ENCODE measurements at places on chromosomes 4 and X. TPM values are rescaled to one million over a fixed set of nuclear protein-coding genes. Genes with fewer than 3 reads are reported as not detected.
A peak's percentile ranks its signal among the peaks of the same experiment; 100 is the strongest.

Gene TMSB15C
- 1.4 TPM for polyA plus RNA-seq

Gene MAGED4B
- 52.5 TPM for polyA plus RNA-seq

Gene BANK1
- 353 TPM for polyA plus RNA-seq

Gene MXRA5
- not detected for polyA plus RNA-seq

Gene OTC
- not detected for polyA plus RNA-seq

Gene PNMA5
- polyA plus RNA-seq, result 0.35 TPM

Gene PDE6B
- 25.2 TPM for polyA plus RNA-seq

DNA sequence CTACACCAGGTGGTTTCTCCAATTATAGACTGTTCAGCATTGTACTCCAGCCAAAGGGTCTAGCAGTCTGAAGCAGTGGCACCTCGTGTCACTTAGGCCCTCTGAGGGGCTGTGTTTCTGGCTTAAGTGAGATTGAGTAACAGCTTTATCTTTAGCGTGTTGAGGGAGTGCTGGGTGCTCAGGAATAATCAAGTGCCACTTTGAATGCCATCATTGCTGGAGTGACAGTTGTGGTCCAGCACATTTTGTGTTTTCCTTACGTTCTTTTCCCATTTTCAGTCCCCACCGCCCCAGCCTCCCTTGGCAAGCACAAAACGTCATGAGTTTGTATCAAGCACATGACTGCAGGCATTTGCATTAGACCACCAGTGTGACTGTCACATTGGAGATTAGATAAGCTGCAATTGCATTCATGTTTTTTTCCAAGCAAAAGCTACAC is 58.7 kb downstream of the FNIP2 start:
- no peak for DNase-seq

- DNase-seq, result no peak
Observed at GRCh38 chr4:133865612-133866327, 335.8 kb downstream of the PABPC4L start.

GRCh38 chr4:56531149-56531770 is 25.7 kb downstream of the ARL9 start:
- no peak for DNase-seq

DNA sequence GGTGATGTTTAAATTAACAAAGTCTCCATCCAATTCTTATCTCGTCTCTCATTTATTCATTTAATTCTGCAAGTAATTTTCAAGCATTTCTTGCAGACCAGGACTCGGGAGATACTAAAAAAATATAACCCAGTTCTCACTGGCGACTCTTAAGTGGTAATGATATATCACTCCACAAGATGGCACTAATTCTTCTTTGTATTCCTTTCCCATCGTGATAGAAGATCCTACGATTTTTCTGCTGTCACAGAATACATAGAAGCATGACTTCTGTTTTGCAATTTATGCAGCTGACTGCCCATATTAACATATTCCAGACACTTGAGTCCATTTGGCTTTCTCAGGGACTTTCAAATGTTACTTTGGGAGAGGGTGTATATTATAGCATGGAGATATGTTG is 64.0 kb upstream of the FGF13 start:
- DNase-seq, result no peak

GRCh38 chr4:88628746-88629145 is 36.5 kb downstream of the HERC3 start:
- DNase-seq, result no peak

- no peak for DNase-seq
Observed at GRCh38 chr4:33349376-33349775, 2629.2 kb downstream of the PCDH7 start.

GRCh38 chrX:29547877-29548276 is 667.5 kb upstream of the MAGEB2 start:
- no peak for DNase-seq

DNA sequence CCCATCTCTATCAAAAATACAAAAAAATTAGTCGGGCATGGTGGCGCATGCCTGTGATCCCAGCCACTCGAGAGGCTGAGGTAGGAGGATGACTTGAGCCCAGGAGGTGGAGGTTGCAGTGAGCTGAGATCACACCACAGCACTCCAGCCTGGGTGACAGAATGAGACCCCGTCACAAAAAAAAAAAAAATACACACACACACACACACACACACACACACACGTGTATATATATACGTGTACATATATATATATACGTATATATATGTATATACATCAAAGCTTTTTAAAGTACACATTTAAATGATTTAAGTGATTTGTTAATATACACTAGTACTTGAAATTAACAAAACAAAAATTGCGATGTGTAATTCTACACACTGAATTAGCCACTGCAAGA is 6.0 kb downstream of the FBXW7 start:
- no peak for DNase-seq

DNA sequence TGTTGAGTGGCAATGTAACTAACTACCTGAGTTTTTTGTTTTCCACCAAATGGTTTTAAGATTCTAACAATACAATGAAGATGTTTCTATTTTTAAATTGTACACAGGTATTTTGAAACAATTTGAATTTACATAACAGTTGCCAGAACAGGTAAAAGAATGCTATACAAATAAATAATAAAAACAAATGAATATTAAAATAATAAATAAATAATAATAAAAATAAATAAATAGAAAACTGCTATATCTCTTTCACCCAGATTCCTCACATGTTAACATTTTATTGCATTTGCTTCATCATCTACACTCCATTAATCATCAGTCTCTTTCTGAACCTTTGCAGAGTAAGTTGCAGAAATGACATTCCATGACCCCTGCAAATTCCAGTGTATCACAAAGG is 32.3 kb upstream of the DSPP start:
- DNase-seq, result no peak

DNA sequence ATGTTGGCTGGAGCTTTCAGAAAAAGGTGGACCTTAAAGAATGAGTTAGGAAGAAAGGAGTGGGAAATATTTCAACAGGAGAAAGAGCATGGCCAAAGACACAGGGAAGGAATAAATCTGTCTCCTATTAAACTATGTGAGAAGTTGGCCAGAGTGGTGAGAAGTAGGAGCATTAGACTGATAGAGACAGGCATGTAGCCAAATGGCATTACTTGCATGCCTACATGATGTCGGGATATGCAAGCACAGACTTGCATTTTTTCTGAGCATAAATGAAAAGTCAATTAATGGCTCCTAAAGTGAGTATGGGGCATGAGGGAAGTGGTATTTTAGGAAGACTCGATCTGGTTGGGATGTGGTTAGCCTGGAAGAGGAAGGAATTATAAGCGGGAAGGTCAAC is 279.6 kb upstream of the PITX2 start:
- DNase-seq, result no peak

DNA sequence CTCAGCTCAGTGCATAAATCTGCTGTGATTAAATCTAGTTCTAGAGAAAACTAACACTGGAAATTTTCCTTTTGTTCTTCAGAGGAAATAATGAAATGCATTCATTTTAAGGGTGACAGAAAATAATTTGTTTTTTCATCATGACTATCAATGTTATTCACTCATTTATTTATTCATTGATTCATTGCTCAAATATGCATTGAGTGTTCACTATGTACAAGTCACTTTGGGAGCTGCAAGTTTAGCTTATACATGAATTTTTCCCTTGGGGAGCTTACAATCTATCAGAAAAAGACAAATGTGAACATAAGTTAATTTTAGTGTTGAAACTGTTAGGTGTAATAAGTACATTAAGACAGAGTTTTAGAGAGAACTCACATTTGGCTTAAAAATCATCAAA is 897.8 kb downstream of the CENPC start:
- DNase-seq, result no peak

GRCh38 chrX:140766024-140766611 is 56.6 kb downstream of the LINC00632 start:
- peak; percentile 44 for DNase-seq

- DNase-seq, result no peak
Observed at GRCh38 chrX:126770179-126770578, 49.4 kb upstream of the PRR32 start.

GRCh38 chr4:98098764-98099163 is 44.5 kb downstream of the STPG2 start:
- DNase-seq, result peak; percentile 28

- DNase-seq, result no peak
Observed at GRCh38 chr4:112063260-112063659, 82.0 kb upstream of the FAM241A start.

GRCh38 chrX:3651277-3651676 is 62.2 kb downstream of the PRKX start:
- peak; percentile 38 for DNase-seq

DNA sequence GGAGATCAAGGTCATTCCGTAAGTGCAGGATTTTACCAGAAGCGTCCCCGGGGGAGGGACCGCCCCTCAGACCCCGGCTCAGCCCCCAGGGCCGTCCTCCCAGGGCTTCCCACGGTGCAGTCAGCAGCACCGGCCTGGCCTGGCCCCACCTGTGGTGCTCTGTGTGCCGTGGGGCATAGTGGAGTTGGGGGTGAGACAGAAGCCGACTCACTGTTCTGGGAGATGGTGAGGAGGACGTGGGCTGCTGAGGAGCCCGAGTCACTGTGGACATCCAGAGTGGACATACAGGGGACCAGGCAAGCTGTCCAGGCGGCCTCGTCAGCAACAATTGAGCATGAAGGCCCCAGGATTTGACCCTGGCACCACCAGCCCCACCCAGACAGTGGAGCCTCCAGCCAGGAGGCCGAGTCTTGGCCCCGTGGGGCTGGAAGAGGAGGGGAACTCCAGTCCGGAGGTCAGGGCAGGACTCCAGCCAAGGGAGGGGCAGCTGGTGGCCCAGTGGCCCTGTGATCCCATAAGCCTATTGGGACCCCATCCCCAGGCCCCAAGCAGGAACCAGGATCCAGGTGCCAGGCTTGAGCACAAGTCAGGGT is 19.1 kb downstream of the ATP5ME start:
- DNase-seq, result no peak

DNA sequence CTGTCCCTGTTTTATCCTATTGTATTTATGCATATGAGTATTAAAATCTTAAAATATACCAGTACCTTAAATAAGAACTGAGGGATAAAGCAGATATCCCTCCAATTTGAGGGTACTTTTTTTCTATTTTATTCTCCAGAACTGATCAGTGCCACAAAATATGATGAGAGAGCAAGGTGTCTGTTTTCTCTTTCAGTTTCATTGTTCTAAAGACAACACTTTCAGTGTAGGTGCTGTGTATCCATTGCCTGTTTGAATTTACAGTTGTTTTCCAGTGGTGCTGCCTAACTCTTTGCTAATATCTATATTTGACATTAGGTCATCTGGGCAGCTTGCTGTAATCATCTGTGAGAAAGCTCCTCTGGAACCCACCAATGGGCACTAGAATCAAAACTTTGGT is 394.7 kb downstream of the IL1RAPL1 start:
- DNase-seq, result no peak

DNA sequence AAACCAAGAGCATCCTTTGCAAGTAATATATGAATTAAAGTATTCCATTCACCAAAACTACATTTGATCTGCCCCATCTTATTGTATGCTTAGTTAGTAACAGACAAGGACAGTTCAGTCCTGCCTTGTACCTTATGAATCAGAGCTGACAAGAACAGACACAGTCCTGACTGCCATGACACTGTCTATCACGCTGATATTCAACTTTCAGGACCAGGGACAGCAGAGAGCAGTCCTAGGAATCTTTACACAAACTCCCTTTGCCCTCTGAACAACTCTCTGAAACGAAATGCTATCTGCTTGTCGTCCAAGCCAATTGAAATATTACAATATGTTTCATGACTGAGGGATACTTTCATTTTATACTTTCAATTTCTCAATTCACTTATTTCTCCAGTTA is 268.6 kb upstream of the VCX start:
- DNase-seq, result no peak

- DNase-seq, result no peak
Observed at GRCh38 chr4:42331040-42331439, 66.2 kb upstream of the SHISA3 start.

- DNase-seq, result no peak
Observed at GRCh38 chr4:98784947-98785706, 126.7 kb upstream of the TSPAN5 start.

DNA sequence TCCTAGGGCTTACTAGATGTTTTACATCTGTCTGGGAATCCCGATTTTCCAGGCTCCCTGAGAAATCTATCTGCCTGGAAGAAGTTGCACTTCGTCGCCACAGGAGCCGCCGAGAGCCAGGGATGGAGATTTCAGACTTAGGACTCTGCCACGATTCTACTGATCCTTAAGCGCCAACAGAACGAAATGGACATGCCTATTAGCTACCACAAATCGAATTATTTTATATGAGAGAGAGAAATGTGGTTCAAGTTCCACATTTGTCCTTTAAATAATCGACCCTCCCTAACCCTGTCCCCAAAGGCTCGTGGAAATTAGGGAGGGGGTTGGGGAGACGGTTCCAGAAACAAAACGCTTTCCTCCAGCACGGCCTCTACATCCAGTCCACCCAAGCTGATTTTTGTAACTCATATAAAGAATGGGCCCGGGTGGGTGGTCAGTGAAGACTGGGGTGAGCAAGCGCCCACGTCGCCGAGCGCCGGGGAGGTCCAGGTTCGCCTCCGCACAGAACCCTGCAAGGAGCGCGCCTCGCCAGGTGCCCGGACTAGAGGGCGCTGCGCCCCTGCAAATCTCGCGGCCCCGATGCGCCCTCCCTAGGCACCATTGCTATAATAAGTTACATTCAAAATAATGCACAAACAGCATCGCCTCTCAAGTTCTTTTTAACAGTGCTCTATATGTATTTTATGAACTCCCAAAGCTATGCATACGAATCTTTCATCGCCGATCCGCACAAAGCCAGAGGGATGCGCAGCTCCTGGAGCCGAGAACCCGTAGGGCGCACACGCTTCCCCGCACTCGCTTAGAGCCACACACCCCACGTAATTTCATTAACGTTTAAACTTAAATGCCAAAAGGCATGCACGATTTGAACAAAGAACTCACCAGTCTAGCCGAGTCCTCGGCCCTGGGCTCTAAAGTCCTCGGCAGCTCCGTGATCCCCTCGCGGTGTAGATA is 2.1 kb upstream of the FAT1 start:
- no peak for DNase-seq

DNA sequence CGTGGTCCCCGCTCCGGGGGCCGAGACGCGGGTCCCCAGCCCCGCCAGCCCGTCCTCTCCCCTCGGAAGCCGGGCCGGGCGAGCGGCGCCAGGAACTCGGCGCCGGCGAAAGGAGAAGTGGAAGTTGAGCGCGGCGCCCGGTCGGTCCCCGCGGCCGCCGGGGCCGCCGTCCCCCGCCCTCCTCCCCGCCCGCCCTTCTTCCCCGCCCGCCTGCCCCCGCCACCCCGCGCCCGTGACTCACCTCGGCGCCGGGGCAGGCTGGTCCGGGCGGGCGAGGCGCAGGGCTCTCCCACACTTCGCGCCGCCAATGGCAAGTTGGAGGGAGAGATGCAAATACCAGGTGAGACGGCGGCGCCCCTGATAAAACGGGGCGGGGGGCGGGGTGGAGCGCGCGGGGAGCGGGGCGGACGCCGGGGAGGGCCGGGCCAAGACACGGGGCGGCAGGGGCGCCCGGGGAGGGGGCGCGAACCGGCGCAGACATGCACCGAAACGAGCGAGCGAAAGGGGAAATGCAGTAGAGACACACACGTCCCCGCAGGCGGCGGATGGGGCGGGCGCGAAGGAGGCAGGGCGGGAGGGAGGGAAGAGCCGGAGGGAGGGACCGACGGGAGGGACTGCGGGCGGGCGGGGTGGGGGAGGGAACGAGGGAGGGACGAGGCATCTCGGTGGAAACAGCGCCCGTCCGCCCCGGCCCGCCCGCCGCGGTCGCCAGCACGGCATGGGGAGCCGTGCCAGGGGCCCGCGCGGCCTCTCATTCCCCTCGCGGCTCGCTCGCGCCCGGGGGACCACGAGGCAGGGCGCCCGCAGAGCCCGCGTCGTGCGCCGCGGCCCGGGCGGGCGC is at the start of gene ELF4:
Gene ELF4, minus strand, starts transcription at position 119 of the 841 bp plus-strand sequence. CDS start 29,167 bp downstream, outside the sequence.
- DNase-seq, result peak; percentile 71

GRCh38 chr4:106034220-106034619 is 138.9 kb downstream of the NPNT start:
- DNase-seq, result no peak

GRCh38 chr4:6121941-6122340 is 78.4 kb downstream of the JAKMIP1 start:
- no peak for DNase-seq
